ENCODE measurements at places on chromosomes 11 and 22.

GRCh38 chr11:79461144-79461543 lies 20.3 kb upstream of the TENM4 start:
- no peak for DNase-seq

GRCh38 chr11:132988411-132988810 lies 543.9 kb downstream of the OPCML start:
- no peak for DNase-seq

GRCh38 chr22:27724709-27725108 lies 76.8 kb downstream of the MN1 start:
- DNase-seq = no peak

DNA sequence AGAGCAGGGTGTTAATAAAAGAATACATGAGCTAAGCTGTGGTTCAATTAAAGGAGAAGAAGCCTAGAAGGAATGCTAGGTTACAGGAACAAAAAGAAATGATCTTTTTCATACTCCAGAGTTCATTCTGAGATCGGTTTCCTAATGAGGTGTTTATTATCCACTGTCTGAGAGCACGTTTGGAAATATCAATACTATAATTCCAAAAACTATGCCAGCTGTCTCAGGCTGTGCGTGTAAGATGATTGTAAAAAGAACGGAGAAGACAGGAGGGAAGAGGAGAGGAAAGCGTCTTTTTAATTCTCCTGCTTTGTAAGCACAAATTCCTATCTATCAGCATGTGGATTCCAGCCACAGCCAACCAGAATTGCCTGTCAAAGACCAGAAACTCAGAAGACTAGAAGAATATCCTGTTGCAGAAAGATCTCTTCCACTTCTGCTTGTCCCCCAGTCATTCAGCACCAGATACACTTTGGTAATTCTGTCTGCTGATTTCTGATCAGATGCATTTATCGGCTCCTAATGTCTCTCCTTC lies 25.7 kb downstream of the APOL5 start:
- DNase-seq = no peak

DNA sequence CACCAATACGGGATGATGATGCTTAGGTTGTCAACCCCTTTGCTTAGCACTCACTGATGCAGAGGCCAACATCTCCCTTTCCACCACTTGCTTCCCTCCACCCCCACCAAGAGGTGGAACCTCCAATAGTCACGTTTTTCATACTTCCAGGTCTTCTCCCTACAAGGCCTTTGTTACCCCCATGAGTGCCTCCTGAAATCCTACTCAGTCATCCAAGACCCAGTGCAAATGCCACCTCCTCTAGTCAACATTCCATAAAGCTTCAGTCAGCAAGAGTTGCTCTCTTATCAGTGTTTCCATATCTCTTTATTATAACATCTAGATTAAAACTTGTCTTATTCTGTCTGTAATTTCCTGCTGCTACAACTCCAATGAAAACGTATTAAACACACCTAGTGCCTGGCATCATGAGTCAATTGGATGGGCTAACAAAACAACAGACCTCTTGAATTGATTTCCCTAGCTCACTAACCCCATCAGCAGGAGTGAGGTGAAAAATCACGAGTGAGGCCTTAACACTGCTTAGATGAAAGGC lies 370.7 kb upstream of the CCDC90B start:
- peak; percentile 18 for DNase-seq

DNA sequence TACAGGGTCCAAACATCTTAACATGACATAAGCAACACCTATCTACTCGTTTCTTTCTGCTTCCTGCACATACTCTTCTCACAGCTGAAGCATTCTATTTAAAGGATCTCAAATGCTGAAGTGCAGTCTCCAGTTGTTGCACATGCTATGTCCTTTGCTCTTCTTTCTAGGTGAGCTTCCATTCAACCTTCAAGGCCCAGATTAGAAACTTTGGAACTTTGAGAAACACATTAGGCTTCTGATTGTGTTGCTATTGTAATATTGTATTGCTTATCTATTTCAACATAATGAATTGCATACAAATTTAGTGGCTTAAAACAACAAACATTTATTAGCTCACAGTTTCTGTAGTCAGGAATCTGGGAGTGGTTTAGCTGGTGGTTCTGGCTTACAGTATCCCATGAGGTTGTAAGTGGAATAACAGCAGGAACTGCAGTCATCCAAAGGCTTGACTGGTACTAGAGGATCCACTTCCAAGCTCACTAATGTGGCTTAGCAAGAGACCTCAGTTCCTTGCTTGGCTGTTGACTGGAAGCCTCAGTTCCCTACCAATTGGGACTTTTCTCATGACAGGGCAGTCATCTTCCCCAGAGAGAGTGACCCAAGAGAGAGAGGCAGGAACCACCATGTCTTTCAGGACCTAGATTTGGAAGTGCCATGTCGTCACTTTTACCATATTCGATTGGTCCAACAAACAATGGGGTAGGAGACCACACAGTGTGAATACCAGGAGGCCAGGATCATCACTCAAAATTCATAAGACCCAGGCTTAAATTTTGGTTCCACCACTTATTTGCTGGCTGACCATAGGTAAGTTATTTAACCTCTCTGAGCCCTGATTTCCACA lies 27.2 kb upstream of the RASSF10 start:
- no peak for DNase-seq

DNA sequence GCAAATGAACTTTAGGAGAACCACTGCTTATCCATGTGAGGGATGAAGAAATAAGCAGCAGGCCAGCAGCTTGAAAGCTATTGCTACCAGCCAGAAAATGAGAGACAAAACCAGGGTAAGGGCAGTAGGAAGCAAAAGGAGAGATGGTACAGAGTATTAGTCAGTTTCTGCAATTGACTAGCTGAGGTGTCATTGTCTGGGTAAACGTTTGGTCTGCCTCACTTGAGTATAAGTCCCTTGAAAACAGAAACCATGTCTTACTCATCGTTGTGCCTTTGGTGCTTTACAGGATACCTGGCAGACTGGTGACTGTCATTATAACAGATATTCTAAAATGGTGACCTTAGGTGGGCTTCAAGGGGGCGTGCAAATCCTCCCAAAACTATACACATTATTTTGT lies 63.9 kb upstream of the USP47 start:
- DNase-seq = no peak

DNA sequence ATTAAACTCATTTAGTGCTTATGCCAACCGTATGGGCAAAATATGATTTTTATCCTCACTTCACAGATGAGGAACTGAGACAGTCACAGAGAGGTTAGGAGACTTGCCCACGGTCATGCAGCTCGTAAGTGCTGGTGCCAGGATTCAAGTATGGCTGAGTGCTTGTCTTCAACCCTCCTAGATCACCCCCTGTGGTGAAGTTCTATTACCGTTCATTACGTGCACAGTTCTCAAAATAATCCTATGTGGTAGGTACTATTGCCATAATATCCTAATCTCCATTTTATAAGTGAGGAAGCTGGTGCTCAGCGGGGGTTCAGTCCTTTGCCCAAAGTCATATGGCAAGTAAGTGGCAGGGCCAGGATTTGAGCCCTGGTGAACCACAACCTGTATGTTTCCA lies 1.5 kb downstream of the MIEF1 start:
- no peak for DNase-seq

Measured in brain microvascular endothelial cell (primary cell).